Common myeloid progenitor, CD34-positive (primary cell): ENCODE measurements at places on chromosomes 7 and 10.
A peak's percentile ranks its signal among the peaks of the same experiment; 100 is the strongest.

DNA sequence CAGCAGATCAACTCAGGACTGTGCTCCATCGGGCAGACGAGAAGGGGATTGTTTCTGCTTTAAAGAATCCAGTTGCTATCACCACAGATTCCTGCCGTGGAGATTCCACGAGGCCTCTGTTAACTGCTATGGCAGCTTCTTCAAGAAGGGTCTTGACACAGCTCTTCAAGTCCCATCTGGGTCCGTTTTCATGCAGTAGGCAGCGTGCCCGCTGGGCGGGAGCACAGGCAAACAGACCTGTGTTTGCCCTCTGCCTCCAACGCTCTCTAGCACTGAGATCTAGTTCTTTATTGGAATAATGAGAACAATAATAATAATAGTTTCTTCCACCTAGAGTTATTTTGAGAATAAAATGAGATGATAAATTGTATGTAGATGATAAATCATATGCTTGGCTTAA, 127.2 kb upstream of the SP8 start:
- DNase-seq, result no peak

- DNase-seq, result no peak
These were observed 56.8 kb upstream of the YAE1 start for GRCh38 chr7:39509436-39509835.

DNA sequence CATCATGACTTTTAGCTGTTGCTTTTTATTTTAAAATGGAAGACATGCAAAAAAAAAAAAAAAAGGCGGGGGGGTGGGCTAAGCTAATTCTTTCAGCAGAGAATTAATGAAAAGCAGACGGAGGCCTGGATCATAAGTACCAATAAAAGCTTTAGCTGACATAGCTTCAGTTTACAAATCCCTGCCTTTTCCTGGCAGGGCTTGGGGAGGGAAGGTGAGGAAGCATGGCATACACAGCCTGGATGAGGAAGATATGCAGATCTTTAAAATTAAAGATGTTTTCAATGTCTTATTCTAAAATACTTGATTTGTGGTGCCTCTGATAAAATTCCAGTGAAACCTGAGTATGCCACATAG, 57.0 kb downstream of the ICA1 start:
- no peak for DNase-seq

- no peak for DNase-seq
These were observed 660.0 kb upstream of the FZD8 start for GRCh38 chr10:36302086-36302485.

- DNase-seq, result peak; percentile 10
These were observed 144.5 kb downstream of the FRMD4A start for GRCh38 chr10:14186245-14186644.

GRCh38 chr10:24009736-24010135, 199.2 kb upstream of the KIAA1217 start:
- no peak for DNase-seq

- no peak for DNase-seq
These were observed 25.2 kb upstream of the NPTX2 start for GRCh38 chr7:98591926-98592325.

DNA sequence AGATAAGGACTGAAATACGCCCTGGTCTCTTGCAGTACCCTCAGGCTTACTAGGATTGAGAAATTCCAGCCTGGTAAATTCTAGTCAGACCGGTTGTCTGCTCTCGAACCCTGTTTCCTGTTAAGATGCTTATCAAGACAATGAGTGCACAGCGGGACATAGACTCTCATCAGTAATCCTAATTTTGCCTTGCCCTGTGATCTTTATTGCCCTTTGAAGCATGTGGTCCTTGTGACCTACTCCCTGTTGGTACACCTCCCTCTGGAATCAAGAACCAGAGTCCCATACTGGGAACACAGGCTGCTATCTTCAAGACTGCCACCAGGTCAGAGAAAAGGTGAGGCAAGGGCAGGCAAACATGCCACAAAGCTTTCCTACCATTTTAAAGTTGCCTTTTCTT, 7.2 kb downstream of the C10orf53 start:
- DNase-seq, result no peak

DNA sequence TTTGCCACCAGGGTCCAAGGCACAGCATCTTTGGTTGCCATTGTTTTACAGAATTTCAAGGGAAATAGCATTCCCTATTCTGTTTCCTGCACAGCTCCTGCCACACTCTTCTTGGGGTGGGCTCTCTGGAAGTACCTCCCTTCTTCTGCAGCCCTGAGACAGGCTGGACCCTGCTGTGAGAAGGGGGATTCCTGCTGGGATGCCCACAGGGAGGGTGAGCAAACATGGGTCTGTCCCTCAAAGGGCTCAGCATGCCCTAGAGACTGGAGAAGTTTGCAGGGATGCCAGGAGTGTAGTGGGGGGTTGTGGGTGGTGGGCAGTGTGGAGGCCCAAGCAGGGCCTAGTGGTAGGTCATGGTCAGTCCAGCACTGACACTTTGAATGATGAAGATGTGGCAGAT, 222.2 kb upstream of the GPR26 start:
- no peak for DNase-seq

- no peak for DNase-seq
These were observed 32.8 kb downstream of the SLC16A12 start for GRCh38 chr10:89502549-89502948.

- no peak for DNase-seq
These were observed 7.1 kb downstream of the RCC1L start for GRCh38 chr7:75066521-75066920.

DNA sequence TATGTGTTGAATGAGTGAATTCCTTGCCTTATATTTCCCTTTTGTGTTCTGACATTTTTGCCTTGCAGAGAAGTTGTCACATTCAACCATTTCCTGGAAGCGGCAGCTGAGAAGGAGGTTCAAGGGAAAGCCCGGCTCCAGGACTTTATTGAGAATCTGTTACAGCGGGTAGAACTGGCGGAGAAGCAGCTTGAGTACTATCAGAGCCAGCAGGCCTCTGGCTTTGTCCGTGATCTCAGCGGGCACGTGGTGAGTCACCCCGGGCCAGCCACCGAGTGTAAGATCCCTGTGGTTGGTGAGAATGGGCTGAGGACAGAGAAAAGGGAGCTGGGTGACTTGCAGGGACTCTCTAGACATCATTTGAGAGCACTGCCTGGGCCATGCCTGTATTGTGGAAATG, 14.2 kb downstream of the ZNF365 start:
- DNase-seq, result no peak

DNA sequence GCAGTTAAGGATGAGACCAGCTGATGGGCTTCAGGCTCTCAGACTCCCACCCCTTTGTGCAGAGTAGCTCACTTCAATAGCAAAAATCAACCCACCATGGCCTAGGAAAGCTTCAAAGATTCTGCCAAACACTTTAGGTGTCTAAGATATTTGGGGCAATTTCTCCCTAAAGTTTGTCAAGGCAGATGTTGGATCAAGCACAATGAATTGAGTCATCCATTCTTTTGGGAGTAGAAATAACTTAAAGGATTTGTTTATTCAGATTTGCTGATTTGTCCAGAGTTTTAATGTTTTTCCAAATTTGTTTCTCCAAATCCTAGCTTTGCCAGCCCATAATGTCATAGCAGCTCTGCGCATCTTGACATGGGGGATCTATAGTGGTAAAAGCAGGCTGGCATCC, 855.1 kb downstream of the LRMDA start:
- no peak for DNase-seq

GRCh38 chr10:30459283-30459682, 25.3 kb downstream of the MAP3K8 start:
- peak; percentile 33 for DNase-seq

DNA sequence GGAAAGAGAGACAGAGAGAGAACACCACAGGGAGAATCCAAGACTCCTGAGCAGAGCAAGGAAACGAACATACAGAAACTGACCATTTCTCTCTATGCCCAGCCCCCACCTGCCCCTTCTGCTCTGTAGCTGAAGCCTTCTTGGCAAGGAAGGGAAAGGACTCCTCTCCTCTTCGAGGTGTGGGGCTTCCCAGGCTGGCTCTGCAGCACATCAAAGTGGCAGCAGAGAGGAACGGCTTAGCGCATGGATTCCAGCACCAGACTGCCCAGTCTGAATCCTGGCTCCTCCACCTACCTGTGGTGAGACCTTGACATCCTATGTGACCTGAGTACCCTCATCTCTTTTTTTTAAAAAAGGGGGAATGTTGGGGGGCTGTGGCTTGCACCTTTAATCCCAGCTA, 69.4 kb downstream of the SH3PXD2A start:
- no peak for DNase-seq

DNA sequence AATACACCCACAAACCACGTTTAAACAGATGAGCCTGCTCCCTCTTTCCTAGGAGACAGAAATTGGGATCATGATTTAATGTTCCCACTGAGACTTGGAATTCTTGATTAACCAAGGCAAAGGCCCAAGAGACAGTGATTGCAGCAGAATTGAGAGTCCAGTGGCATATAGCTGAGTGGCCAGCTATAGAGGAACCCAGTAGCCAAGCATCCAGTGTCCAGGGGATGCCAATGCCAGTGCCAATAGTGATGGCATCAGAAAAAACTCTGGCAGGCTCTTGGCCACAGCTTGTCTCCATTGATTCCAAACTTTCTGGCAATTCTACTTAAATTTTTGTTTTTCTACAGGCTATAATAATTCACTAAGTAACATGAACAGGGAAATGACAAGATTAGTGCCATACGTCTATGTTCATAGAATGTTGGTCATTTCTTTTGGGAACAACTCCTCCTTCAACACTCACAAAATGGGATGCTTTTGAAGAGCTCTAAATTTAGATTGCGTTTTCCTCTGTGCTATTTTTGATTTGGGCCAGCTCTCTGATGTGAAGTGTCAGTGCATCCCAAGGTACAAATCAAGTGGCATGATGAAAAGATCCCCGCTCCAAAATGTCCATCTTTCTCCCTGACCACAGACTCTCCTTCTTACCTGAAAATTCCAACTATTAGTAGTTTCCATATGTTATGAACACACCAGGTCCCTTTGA, 83.1 kb upstream of the A1CF start:
- DNase-seq, result no peak

GRCh38 chr10:111370101-111370500, 293.3 kb downstream of the ADRA2A start:
- no peak for DNase-seq

DNA sequence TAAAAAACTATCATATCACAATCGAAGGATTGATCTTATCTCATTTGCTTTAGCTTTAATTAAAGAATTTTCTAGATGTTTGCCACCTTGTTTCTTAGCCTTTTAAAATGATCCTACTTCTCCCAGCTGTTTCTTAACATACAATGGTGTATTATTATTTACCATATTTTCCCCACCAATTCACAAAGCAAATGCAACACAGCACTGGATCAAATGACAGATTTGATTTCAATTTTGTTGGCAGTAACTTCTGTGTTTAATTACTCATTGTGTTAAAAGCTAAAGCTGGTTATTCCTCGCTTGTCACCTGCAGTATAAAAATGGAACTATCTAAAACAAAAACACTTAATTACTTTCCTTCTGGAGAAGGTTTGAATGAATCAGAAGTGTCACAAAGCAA, 19.6 kb downstream of the SVIL start:
- DNase-seq, result no peak

DNA sequence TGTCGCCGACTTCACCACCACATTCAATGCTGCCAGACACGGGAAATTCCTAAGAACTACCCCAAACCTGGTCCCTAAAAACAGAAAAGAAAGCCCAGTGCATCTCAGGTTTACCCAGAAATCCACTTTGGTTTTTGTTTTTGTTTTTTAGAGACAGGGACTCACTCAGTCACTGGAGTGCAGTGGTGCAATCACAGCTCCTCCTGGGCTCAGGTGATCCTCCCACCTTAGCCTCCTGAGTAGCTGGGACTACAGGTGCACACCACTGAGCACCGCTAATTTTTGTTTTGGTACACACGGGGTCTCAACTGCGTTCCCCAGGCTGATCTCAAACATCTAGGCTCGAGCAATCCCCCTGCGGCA, 22.8 kb downstream of the MAD1L1 start:
- no peak for DNase-seq

- DNase-seq, result no peak
These were observed 54.1 kb upstream of the STK17A start for GRCh38 chr7:43528576-43529354.

DNA sequence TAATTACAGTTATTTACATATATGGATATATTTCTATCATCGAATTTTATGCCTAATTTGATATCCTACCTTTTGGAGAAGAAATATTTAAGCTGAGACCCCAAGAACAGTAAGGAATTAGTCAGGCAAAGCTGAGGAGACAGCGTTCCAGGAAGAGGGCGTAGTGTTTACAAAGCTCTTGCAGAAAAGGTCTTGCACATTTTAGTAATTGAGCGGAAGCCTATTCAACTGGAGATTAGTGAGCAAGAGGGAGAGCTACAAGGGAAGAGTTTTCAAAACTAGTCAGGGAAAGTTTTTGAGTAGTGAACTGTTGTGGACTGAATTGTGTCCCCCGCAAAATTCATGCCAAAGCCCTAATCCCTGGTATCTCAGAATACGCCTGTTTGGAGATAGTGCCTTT, 26.5 kb upstream of the POU6F2 start:
- DNase-seq, result no peak

DNA sequence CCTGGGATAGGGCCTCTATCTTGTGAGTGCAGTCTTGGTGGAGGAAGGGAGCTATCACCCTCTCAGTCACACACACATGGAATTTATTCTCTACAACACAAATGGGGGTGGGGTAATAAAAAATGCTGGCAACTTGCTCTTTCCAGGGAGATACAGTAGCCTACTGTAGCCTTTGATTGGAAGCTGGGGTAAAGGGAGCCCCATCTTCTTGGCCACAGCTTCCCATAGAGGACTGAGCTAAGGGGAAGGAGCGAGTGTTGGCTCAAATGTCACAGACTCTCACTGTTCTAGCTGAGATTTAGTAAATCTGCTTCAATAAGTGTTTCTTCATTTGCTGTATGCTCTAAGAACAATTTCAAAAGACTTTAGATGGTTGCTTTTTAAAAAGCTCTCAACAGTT, 222.2 kb upstream of the CXCL12 start:
- no peak for DNase-seq

DNA sequence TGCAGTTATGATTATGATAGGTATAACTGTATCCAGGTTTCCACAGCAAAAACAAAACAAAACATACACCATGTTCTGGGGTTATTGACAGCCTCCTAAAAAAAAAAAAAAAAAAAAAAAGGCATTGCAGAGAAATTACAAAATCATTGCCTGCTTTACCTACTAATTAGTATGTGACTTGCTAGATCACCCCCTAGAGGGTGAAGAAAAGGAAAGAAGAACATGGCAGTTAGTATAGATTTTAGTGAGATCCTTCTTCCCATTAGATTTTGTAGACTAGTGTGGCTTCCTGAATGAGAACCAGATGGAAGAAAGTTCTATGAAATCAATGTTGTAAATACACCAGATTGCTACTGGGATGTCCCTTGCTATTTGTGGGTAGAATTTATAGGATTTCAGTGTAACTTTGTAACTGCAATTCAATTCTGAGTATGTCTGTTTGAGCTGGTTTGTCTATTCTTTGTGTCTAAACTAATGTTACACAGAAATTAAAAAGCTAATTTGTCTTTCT, 24.0 kb upstream of the AGBL3 start:
- DNase-seq, result peak; percentile 37

GRCh38 chr7:54014765-54015164, 527.4 kb upstream of the VSTM2A start:
- no peak for DNase-seq

GRCh38 chr7:133934262-133934976, 192.7 kb upstream of the LRGUK start:
- DNase-seq, result no peak
